ENCODE measurements at places on chromosomes 6 and 20. TPM values are rescaled to one million over a fixed set of nuclear protein-coding genes. Genes with fewer than 3 reads are reported as not detected.

DNA sequence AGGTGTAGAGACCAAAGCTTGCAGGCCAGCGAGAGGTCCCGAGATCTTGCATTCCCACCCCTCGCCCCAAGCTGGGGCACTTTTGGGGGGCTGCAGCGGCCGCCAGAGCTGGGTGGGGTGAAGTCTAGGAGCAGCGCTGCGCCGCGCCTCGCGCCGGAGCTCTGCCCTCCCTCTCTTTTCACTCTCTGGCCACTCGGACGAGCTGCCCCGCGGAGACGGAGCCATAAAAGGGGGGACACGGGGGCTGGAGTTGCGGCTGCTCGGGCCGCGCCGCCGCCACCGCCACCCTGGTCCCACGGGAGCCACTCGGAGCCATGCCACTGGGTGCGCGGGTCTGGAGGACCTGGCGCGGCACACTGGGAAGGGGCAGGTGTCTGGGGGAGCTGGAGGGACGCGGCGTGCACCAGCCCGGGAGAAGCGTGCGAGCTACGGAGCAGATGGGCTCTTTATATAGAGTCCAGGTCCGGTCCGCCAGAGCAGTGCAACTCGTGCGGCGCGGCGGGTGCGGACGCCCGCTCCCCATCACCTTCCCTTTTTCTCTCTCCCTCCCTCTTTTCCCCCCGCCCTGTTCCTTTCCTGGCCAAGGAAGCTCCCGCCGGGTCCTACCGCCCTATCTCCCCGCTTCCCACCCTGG lies 687 bp upstream of the HTR1B start:
- DNase-seq: no peak

The TCP11 gene
- not detected for total RNA-seq

The TRERF1 gene
- 1.4 TPM for total RNA-seq

The COL21A1 gene
- 54.3 TPM for total RNA-seq

The CTSA gene
- total RNA-seq: 116 TPM

The COL9A3 gene
- 2.1 TPM for total RNA-seq

The NPBWR2 gene
- total RNA-seq: not detected

- DNase-seq: no peak
Measured at GRCh38 chr20:24632581-24632980, 163.2 kb downstream of the SYNDIG1 start.

The TMEM200A gene
- total RNA-seq: not detected

DNA sequence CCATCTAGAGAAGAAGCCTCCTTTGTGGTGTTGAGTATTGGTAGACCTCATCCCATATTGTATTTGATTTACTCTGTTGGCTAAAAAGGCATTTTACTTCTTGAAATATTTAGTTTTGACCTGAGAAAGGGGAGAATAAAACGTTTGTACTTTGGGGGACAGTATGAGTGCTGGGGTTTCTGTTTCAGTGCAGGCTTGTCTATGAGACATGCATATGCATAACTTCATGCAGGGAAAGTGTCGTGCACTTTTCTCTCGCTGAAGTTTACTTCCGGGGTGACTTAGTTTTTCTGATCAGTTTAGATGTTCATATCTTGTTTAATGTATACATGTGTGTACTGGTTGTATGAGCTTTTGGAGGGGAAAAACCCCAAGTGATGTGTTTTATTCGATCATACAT lies 59.5 kb downstream of the UTRN start:
- no peak for DNase-seq

The CYP24A1 gene
- total RNA-seq: not detected

The PDYN gene
- not detected for total RNA-seq

DNA sequence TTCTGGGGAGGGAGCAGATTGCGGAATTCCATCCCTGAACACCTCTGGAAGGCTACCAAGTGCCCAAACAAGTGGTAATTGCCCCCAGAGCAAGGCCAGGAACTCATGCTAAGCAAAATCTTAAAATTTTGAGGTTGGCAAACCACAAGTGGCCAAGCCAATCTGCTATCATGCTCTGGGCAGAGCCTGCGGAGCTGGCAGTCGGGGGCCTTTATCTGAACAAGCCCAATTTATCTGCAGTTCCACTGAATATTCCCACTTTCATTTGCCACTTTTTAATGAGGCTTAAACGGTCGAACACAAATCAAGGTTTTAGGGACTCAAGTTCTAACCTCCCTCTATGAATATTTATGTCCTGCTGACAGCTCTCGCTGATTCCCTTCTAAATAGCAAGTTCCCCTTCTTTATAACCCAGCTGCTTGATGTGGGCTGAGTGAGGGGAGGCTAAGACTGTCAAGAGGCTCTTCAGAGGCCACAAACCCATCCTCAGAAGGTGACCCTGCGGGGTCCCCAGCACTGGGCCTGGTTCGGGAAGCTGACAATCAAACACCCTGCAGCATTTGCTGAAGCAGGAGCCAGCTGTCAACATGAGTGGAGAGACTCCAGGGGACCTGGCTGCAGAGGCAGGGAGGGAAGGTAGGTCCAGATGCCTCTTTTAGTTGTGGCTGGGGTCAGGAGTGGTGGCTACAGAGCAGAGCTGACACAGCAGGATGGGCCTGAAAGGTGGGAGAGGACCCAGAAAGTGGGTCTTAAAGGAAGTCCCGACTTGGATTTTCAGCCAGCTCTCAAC lies 11.9 kb downstream of the CCDC167 start:
- DNase-seq: no peak

DNA sequence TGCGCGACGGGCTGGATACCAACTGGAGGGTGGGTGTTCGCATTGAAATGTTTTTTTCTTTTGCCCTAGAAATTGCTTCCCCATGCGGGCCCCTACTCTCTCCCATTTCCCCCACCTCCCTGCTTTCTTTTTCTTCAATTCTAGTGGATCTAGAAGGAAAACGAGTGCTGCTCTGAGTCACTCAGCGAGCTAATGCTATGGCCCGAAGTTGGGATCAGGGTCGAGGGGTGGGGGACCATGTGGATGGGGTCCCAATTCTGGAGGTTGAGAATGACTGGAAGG lies 71.5 kb downstream of the SOX4 start:
- no peak for DNase-seq

- DNase-seq: no peak
Measured at GRCh38 chr6:135481783-135482369, 15.7 kb downstream of the AHI1 start.

DNA sequence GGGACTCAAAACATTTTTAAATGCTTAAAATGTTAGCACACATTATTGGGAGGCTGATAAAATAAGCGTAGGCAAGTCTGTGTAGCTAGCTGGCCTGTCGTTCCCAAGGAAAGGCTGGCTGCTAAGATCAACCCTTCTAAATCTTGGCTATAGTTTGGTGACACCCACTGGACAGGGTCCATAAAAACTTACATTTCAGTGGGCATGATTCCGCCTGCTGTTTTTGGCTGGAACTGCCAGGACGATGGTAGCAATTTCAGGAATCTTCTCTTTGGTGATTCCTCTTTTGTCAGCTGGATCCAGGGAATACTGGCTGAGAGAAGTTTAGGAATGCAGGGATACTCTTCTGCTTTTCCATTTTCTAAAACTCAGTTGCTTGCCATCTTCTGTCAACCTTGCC lies 162.2 kb downstream of the NKAIN2 start:
- DNase-seq: no peak

GRCh38 chr20:32855387-32855786 lies 3.3 kb upstream of the EFCAB8 start:
- no peak for DNase-seq

The ANGPT4 gene
- total RNA-seq: 0.05 TPM

The KIAA0408 gene
- 2.2 TPM for total RNA-seq

DNA sequence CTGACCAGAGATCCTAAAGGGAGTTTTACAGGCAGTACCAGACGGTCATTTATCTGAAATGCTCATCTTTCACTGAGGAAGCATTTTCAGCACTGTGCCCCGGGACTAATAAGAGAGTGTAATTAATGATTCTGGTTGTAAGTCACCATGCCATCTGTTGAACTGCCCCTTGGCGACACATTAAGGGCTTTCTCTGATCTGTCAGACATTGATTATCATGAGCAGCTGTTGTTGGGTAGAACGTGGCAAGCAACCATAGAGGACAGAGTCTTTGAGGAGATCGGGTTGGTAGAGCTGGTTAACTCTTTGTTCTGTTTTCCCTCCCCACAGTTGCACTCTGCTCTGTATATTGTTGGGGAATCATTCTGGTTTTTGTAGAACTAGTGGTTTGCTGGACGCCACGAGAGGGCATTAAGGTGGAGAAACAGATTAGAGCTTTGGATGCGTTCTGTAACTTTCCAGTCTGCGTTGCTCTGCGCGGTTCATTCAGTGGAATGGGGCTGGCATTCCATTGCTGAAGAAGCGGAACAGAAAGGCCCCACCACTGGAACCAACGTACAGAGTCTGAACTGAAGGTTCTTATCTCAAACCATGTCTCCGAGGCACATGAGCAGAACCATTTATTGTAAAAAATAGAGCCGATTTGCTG lies 34.3 kb downstream of the RPRD1B start:
- DNase-seq: no peak

DNA sequence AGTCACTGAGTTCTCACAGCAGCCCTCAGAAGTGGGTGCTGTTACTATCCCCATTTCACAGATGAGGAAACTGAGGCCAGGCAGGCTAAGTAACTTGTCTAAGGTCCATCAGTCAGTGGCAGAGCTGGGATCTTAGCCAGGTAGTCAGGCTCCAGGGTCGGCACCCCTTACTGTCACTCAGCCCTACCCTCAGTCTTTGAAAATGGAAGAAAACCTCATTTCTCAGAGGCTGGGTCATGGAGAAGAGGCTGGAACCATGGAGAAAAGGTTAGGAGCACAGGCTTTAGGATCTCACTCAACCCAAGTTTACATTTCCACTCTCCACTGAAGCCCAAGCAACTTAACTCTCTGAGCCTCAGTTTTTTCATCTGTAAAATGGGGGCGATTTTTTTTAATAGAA lies 116.2 kb upstream of the SIRPG start:
- no peak for DNase-seq

The TMEM244 gene
- total RNA-seq: not detected

- DNase-seq: no peak
Measured at GRCh38 chr6:135281227-135281626, 100.1 kb downstream of the MYB start.

- DNase-seq: no peak
Measured at GRCh38 chr6:137717074-137718073, 149.7 kb upstream of the TNFAIP3 start.

Measured in left ventricle myocardium inferior (tissue), 1 donor.